ENCODE measurements at places on chromosomes 2 and 18.

DNA sequence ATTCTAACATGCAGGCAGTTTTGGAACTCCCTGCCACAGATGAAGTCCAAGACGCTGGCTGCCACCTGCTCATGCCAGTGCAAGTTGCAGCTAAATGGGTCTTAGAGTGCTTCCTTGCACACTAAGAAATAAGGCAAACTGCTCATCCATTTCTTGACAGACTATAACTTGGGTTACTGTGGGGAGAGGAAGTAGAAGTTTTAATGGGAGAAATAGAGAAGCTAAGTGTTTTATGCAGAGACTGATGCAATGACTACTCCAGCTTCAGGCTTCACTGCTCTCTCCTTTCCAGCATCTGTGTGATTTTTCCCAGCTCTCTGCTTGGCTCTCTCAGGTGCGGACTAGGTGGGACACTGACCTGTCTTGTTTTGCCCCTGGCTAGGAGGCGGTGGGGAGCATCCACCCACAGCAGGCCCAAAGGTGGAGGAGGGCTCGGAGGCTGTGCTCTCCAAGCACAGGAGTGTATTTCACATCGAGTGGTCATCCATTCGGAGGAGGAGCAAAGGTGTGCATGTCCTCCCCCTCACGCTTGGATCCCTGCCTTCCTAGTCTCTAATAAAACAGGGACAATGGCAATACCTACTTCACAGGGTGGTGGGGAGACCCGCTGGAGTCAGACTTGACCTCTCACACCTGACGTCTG lies 48.2 kb downstream of the SLC14A2 start:
- DNase-seq, result no peak

GRCh38 chr18:9925369-9925768 lies 11.6 kb downstream of the VAPA start:
- no peak for DNase-seq

DNA sequence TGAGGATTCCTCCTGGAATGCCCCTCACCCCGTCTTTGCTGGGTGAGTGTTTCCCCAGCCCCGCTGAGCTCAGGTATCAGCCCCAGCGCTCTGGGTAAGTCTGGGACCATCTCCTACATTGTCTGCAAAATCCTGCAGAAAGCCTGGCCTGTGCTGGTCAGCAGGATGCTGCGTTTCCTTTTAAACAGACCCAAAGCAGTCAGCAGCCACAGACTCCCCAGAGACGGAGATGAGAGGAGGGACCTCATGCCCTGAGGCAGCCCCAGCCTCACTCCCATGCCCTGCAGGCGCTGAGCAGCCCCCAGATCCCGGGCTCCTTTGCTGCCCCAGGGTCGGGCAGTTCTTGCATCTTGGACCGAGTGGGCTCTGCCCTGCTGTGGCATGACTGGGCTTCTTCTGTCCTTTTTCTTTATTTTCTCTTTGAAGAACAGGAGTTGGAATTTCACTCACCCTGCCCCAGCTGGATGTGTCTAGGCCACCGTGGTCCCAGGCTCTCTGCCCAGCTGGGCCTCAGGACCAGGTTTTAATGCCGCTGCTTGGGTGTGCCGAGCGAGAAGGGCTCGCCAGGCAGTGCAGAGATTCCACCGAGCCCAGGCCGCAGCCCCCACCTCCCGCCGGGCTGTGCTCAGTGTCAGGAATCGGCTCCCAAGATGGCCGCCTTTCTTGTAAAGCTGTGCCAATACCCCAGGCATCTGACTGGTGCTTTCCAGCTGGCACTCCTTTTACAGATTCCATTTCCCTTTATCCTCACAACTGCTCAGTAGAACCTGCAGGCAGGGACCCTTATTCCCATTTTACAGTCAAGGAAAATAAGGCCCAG lies 43.6 kb downstream of the ODC1 start:
- DNase-seq, result no peak

DNA sequence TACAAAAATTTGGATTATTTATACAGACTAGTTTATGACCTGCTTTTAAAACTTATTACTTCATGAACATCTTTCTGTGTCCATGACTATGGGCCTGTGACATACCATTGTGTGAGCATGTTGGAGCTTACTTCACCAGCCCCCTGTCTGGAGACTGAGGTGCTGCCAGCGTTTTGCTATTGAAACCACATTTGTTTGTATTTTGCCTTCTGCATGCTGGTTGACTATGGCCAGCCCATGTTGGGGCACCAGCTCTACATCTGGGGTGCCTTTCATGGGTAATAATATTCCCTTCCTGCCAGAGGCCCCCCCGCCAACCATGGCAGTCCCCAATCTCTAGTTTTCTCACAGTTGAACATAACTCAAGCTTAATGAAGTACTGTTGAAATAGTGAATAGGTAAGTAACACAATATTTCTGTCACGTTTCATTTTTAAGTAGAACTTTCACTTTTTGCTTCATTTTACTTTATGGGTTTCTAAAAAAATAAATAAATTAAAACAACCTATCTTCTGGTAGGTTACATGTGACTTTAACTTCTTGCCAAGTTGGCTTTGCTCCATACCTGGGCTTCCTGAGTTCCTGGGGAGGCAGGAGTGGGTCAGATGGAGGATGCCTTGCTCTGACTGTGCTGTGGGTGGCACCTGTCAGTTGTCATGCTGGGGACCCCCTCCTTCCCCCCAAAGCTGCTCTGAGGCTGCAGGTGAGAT lies 63.9 kb downstream of the DGKD start:
- no peak for DNase-seq

DNA sequence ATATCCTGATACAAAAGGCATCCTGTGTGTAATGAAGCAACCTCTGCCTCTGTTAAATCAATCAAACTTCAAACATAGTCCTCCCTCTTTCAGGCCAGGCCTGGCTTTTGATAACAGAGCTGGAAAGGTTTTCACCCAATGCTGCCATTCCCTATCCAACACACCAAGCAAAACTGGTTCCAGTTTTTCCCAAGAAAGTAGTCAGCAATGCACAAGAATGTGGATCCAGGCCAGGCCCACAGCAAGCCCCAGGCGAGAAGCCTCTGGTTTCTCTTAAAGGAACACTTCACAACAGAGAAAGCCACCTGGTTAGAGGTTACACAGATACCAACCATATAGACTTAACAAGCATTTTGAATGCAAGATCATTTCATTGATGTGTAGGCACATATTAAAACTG lies 49.2 kb upstream of the CCDC150 start:
- no peak for DNase-seq

All from stimulated activated CD4-positive, alpha-beta T cell treated with anti-CD3 and anti-CD28 coated beads, TNF-alpha, amount 100 ng/mL, for 24 hours (primary cell).